Neuronal stem cell (in vitro differentiated cells): ENCODE measurements at places on chromosomes 3 and 15.

GRCh38 chr3:160134964-160135363 is 90.3 kb upstream of the C3orf80 start:
- DNase-seq = no peak

- DNase-seq = no peak
Observed at GRCh38 chr3:144114767-144115166, 143.1 kb downstream of the DIPK2A start.

GRCh38 chr3:137988152-137988551 is 21.8 kb upstream of the CLDN18 start:
- DNase-seq = no peak

DNA sequence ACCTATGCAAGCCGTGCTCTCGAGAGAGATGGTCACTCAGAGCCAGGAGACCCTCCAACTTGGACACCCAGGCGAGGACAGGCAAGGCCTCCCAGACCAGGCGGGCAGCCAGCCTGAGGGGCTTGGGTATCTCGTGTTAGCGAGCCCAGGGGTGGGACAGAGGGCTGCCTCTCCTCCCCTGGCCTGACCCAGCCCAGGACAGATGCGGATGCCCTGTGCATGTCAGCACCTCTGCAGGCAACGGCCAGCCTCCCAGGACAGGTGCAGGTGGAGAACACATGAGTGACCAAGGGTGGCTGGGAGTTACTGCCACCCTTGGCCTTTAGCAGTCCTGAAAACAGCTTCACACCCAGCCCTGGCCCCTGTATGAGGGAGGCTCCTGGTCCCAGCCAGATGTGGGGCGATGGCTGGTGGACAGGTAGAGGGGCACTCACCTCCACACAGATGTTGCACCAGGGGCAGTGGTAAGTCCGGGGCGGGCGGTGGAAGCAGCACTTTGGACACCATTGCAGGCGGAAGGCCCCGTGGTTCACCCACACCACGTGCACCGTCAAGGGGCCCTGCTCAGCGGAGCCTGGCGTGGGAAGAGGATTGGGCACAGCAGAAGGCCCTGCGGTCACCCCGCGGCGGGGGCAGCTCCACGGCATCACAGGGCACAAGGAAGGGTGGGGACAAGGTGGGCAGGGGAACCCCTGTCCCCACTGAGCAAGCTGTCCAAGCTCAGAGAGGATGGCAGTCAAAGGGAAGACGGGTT is 2.1 kb downstream of the ZDHHC19 start:
- DNase-seq = no peak

- peak; percentile 26 for DNase-seq
Observed at GRCh38 chr3:143121241-143122088, 1.9 kb downstream of the CHST2 start.

DNA sequence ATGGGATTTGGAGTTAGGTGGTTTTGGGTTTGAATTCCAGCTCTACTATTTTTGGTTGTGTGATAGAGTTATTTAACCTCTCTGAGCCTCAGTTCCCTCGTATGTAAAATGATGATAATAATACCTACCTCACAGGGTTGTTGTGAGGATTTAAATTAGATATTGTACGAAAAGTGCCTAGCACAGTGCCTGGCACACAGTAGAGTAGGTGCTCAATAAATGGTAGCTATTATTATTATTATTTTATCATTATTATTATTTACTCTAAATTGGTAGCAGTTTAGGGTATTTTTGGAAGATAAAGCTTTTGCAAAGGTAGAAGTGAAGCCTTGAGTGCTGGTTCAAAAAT is 1.3 kb upstream of the AP2M1 start:
- no peak for DNase-seq

GRCh38 chr3:141686466-141687291 is 51.4 kb upstream of the RNF7 start:
- DNase-seq = no peak

GRCh38 chr15:31571676-31572075 is 245.0 kb downstream of the KLF13 start:
- DNase-seq = no peak

GRCh38 chr3:69204315-69204957 is 82.0 kb upstream of the LMOD3 start:
- DNase-seq = no peak

DNA sequence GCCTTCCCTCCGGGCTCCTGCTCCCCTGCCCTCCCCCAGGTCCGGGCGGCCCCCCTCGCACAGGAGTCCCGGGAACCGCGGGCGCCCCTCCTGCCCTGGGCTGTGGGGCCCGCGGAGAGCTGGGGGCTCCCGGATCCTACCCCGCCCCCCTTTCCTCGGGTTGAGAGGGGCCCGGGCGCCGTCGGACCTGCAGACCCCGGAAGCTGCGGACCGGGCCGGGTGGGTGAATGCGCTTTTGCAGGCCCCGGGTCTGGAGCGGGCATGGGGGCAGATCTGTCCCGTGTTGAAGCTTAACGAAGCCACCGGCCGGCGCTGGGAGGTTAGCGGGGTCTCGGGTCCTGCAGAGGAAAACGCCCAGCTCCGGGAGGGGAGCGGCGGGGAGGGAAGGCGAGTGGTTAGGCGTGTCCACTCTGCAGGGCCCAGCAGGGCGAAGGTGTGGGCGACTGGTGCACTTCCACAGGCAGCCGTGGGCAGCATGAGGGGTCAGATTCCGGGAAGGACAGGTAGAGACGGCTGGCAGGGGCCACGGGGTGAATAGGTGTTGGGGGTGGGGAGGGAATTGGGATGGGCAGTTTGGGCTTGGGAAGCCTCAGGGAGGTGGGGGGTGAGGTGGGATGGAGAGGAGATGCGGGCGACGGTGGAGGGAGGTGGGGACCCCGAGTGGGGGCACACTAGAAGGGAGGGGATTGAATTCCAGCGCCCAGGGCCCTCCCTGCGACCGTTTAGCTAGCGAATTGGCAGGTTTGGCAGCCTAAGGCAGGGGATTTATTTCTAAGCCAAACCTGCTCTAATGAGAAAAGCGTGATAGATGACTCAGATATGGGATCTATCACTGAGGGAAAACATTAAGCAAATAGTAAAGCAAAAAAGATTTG is 635 bp downstream of the CD276 start:
- no peak for DNase-seq

DNA sequence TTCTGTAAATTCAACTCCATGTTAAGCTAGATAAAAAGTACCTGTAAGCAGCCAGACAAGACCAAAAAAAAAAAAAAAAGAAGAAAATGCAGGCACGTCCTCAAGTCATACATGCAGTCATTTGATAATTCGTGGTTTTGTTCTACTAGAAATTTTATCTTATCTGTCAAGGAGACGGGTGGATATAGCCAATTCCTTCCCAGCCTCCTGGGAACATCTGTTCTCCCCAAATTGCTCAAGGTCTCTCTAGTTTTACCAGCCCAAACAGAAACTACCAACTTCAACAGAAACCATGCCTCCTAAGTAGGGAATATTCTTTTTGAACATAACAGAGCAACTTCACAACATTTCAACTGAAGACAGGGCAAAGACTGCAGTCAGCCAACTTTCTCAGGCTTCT is 19.5 kb downstream of the RYK start:
- DNase-seq = no peak

- DNase-seq = no peak
Observed at GRCh38 chr15:63805993-63806980, 27.5 kb downstream of the HERC1 start.

DNA sequence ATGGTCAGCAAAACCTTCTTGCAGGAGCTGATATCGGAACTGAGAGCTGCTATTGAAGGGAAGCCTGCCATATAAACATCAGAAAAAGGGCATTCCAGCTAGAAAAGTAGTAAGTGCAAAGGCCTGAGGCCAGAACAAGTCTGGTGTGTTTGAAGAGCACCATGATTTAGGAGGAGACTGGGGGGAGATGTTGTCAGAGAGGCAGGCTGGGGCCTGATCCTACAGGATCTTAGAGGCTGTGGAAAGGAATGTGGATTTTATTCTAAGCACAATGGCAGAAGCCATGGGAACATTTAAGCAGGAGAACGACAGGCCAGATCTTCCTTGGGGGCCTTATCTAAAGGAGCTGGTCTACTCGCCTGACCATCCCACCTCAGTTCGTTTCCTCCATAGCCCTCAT is 5.1 kb upstream of the MUC13 start:
- DNase-seq = no peak

- no peak for DNase-seq
Observed at GRCh38 chr3:6518709-6519345, 342.1 kb upstream of the GRM7 start.

GRCh38 chr15:49848282-49848724 is 227.5 kb downstream of the DTWD1 start:
- DNase-seq = no peak

- no peak for DNase-seq
Observed at GRCh38 chr15:34122771-34123183, 20.9 kb downstream of the PGBD4 start.

DNA sequence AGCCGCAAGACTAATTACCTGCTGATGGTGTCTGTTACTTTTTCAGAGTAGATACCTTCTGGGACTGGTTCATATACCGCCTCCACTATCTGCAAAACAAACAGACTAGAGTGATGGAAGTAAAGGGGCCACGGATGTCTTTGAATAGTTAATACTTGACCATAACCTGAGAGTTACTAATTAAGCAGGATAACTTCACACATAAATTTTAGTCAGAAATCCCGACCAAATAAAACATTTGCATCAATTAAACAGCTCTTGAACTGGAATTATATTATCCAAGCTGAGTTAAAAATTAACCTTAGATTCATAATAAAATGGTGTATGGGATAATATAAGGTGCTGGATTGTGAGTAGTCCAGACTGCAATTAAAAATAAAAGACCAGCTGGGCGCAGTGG is 167.7 kb downstream of the NEK10 start:
- DNase-seq = no peak

GRCh38 chr3:88882121-88882520 is 225.3 kb upstream of the EPHA3 start:
- DNase-seq = no peak

- DNase-seq = no peak
Observed at GRCh38 chr3:191301017-191301416, 28.2 kb upstream of the CCDC50 start.
